ENCODE measurements at places on chromosomes 3 and 15.

GRCh38 chr3:128794770-128795649 lies 69.0 kb downstream of the RAB7A start:
- DNase-seq = peak; percentile 43

DNA sequence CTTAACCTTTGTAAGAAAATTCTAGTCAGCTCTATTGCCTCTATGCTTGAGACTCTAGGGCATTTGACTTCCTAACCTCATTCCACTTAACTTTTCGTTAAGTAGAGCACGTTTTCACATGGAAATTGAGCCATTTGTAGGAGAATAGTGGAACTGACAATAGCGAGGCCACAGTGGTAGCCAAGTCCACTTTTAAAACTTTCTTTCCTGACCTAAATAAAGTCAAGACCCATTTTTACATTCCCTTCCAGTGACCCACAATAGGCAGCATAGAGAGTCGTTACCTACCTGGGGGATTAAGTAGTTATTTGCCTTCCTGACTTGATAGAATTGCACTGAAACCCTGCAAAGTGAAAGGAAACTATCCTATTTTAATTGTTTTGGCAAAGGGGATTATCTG lies 386.0 kb upstream of the NECTIN3 start:
- no peak for DNase-seq

GRCh38 chr3:196235452-196236122 lies 19.3 kb downstream of the SLC51A start:
- no peak for DNase-seq

DNA sequence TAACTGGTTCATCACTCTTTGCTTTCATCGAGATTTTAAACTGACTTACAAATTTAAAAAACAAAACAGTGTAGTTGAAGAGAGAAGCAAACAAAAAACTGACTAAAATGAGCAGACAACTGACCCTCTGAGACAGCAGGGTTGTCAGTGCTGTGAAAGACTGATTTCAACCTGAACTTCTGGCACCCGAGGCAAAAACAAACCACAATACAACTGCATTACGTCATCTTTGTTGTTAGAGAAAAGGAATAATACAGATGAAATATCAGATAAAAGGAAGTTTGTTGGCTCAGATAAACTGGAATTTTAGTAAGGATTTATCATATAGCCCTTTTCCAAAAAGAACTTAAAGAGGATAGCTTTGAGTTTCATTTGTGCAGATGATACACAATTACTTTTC lies 51.1 kb downstream of the PARP15 start:
- DNase-seq = no peak

GRCh38 chr3:153094386-153094785 lies 67.6 kb upstream of the RAP2B start:
- DNase-seq = no peak

GRCh38 chr15:72962054-72962702 lies 90.1 kb upstream of the NEO1 start:
- DNase-seq = no peak

DNA sequence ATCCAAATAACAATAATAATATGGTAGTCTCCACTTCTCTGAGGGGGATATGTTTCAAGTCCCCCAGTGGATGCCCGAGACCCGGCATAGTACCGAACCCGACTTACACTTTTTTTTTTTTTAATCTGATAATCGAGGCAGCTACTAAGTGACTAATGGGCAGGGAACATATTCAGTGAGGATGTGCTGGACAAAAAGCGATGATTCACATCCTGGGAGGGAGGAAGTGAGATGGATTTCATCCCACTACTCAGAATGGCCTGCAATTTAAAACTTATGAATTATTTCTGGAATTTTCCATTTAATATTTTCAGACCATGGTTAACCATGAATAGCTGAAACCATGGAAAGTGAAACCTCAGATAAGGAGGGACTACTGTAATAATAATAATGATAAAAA lies 49.5 kb upstream of the SELENOK start:
- no peak for DNase-seq

GRCh38 chr15:54428596-54428995 lies 450.4 kb downstream of the UNC13C start:
- DNase-seq = no peak

DNA sequence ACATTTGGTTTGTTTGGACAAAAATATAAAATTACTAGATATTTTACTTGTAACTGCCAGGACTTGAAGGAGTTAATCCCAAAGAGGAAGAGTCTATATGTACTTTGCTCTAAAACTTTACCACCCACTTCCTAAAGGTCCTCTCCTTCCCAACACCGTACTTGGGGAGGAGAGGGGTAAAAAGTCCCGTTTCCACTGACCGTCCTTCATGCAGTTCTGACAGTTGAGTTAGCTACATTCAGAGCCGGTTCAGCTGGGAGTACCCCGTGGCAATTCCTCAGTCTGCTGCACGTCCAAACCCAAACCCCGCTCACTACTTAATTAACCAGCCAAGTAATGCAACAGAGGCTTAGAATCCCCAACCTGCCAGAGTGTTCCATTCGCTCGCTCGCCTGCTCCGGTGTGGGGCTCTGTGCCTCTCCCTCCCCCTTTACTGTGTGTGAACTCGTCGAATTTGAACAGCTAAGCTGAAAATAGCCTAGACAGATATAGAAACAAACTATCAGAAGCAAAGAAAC lies 519.7 kb downstream of the FOXP1 start:
- peak; percentile 28 for DNase-seq

- no peak for DNase-seq
Observed at GRCh38 chr3:13792051-13792490, 87.8 kb downstream of the WNT7A start.

DNA sequence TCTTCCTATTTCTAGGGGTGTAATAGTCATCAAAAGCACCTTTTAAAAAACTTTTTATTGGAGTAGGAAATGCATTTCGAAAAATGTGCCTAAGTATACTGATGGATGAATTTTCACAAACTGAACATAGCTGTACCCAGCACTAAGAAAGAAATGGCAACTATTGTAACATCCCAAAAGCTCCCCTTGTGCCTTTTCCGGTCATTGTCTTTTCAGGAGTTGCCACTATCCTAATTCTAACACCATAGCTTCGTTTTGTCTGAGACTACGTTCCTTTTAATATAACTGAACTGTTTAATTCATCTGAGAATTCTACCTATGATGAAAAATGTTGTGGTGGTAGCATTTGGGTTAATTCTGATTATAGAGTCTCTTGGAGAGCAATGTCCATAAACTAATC lies 1.9 kb downstream of the TIMMDC1 start:
- DNase-seq = no peak

DNA sequence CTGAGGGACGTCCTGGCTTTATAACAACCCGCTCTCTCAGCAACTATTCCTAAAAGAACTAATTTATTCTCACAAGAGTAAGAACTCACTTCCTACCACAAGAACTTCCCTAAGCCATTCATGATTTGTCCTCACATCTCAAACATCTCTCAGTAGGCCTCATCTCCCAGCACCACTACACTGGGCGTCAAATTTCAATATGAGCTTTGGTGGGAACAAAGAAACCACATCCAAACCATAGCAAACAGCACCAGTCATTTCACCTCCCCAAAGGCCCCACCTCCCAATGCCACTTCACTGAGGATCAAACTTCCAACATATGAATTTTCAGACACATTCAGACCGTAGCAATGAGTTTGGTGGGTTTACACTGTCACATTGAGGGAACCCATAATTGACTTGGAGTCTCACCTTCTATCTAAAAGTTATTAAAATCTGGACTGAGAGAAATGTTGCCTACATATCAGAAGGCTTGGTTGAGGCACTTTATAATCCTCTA lies 116.4 kb upstream of the AGBL1 start:
- DNase-seq = no peak

- DNase-seq = no peak
Observed at GRCh38 chr3:168738527-168739325, 643.0 kb upstream of the GOLIM4 start.

Data from caudate nucleus (tissue), 63 donors.